ENCODE measurements at places on chromosomes 6 and 20.

GRCh38 chr6:156451088-156451487, 326.1 kb upstream of the ARID1B start:
- DNase-seq: no peak

- no peak for DNase-seq
These were observed 71.2 kb upstream of the ZMYND8 start for GRCh38 chr20:47427746-47428145.

DNA sequence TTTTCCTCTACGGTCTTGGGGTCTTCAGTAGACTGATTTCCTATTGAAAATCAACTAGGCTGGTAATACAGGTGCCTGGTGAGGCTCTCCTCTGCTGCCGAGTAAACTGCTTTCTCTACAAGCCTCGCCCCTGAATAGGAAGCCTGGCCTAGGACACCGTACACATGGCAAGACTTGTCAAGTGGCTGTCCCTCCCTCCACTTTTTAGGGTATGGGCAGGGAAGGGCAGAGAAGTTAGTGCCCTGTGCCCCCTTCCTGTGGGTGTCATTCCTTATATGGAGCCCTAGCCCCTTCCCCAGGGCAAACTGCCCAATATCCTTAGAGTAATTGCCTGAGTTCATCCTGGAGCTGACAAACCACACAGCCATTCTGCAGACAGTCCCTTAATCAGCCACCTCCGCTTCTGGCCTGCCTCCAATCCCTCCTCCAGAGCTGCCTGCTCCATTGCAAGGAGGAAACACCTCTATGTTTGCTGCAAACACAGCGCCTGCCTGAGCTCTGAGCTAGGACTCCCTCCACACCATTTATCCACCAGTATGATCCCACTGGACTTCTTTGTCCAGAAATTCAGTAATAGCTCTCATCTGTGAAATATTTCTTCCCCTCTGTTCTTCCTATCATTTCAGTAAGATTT, 93.1 kb downstream of the CHD6 start:
- no peak for DNase-seq

- DNase-seq: no peak
These were observed 65.1 kb downstream of the ZBTB2 start for GRCh38 chr6:151326116-151326825.

- DNase-seq: no peak
These were observed 83.5 kb downstream of the ASXL1 start for GRCh38 chr20:32441638-32442037.

- DNase-seq: no peak
These were observed 327.8 kb downstream of the TAF4 start for GRCh38 chr20:61737812-61738443.

GRCh38 chr20:1824181-1824580, 71.0 kb upstream of the SIRPA start:
- DNase-seq: no peak

- DNase-seq: no peak
These were observed 3.0 kb upstream of the GCM1 start for GRCh38 chr6:53151676-53152075.

DNA sequence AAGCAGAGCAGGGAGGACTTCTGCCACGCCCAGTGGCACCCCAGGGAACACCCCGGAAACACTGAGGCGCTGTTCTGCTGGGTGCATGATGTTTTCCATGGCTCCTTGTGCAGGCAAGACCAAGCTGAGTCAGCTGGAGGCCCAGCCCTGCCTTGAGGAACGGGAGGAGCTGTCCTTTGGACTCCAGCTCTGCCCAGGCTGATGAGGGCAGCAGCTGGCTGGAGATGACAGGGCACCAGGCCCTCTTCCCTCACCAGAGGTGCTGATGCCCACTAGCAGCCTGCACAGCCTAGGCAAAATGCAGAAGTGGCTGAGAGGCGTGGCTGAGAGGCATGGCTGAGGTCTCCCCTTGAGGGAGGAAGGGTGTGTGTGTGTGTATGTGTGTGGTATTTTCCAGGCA, 2.4 kb downstream of the C6orf132 start:
- no peak for DNase-seq

Data from stimulated activated CD4-positive, alpha-beta T cell treated with anti-CD3 and anti-CD28 coated beads, Interleukin-15, amount 100 ng/mL, for 1 hour (primary cell).